Suppressor macrophage treated with lipopolysaccharide for 1 hour (primary cell): ENCODE measurements at places on chromosomes 6 and 20.
A peak's percentile ranks its signal among the peaks of the same experiment; 100 is the strongest.

GRCh38 chr20:25207960-25208534 lies 12.5 kb downstream of the ENTPD6 start:
- DNase-seq = no peak

GRCh38 chr6:135577059-135577538 lies 79.6 kb upstream of the AHI1 start:
- no peak for DNase-seq

GRCh38 chr6:154768280-154768679 lies 35.1 kb downstream of the SCAF8 start:
- DNase-seq = no peak

DNA sequence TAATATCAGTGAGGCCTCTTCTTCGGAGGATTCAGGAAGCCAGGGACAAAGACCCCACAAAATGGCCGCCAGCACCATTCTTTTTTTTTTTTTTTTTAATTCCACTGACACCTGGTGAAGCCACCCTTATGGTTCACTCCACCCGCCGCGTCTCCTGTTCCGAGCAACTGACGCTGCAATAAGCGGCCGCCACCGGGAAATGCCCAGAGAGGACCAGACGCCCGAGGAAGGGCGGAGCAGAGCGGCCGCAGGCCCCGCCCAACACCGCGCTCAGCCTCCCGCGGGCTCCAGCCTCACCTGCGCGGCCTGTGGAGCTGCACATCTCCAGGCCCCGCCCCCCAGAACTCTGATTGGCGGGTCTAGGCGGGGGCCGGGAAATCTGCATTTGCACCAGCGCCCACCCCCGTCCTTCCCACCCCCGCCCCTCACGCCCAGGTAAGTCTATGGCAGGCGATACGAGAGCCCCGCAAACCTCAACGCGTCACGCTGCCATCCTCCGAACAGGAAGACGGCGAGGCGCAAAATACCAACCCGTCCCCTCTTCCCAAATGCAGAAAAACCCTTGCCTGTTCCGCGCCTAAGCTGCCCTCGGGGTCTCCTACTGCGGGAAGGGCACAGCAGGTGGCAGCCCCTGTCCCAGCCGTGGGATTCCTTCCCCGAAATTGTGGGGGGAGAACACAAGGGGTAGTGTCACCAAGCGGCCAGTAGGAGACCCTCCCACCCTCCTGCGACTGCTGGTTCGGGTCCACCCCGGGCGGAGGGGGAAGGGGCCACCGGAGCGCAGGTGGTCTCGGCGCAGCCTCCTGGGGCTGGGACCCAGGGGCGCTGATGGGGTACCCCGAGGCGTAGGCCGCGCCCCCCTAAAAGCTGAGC lies 960 bp downstream of the ATP9A start:
- peak; percentile 70 for DNase-seq

GRCh38 chr6:111870742-111871064 lies 2.5 kb downstream of the FYN start:
- DNase-seq = no peak

- DNase-seq = no peak
Measured at GRCh38 chr20:1912646-1913045, 17.4 kb downstream of the SIRPA start.

DNA sequence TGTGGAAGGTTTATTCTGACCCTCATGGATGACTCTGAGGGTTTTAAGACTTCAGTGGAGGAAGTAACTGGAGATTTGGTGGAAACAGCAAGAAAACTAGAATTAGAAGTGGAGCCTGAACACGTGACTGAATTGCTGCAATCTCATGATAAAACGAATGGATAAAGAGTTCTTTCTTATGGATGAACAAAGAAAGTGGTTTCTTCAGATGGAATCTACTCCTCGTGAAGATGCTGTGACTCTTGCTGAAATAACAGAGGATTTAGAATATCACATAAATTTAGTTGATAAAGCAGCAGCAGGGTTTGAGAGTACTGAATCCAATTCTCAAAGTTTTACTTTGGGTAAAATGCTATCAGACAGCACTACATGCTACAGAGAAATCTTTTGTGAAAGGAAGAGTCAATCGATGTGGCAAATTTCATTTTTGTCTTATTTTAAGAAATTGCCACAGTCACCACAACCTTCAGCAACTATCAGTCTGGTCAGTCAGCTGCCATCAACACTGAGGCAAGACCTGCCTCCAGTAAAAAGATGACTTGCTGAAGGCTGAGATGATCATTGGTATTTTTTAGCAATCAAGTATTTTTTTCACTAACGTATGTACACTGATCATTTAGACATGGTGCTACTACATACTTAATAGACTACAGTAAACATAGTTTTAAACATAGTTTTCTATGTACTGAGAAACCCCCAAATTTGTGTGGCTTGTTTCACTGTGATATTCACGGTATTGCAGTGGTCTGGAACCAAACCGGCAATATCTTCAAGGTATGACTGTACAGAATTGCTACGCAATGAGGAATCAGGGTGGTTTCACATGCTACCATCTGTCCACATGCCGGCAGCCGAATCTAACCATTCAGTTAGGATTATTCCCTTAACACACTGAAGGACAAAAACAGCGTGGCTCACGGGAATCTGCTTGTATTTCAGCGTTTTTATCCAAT lies 149.0 kb downstream of the MYB start:
- DNase-seq = no peak
